GM12878 (cell line): ENCODE measurements at places on chromosomes 12 and 14.

DNA sequence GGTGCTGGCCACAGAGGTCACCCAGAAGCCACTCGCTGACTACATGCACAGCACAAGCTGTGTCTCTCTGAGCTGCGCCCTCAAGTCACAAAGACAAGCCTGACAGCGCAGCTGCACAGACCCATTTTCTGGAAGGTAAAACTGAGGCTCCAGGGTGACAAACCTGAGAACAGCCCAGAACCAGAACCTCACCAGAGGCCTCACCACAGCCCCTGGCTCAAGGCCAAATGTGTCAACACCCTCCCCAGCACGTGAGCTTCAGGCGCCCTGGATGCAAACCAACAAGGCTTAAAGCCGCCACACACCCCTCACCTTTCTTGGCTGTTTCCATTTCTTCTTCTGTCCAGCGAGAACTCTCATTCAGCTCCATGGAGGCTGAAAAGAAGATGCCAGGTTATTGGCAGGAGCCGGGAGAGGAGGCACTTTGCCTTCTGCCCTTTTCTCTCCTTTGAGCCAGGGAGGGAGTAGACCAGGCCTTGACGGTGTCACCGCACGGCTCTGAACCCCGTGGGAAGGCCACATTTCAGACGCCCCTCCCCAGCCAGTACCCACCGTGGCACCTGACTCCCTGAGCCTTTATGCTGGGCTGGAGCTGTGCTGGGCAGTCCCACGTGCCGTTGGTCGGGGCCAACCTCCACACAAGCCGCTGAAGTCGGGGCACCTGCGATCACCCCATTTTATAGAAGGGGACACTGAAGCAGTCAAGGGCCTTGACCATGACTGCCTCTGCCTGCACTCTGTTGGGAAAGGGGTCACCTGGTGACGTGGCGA, 103.1 kb downstream of the RFLNA start:
- no peak for DNase-seq
- no peaks in the 10 kb centered on the region for H3K27me3 ChIP-seq
- peaks cover 7% of the 10 kb centered on the region; the same call in 1 of the 2 replicates for H3K36me3 ChIP-seq
- no peak overlapping the region for H3K27ac ChIP-seq
- no peak overlapping the region for H3K4me3 ChIP-seq

DNA sequence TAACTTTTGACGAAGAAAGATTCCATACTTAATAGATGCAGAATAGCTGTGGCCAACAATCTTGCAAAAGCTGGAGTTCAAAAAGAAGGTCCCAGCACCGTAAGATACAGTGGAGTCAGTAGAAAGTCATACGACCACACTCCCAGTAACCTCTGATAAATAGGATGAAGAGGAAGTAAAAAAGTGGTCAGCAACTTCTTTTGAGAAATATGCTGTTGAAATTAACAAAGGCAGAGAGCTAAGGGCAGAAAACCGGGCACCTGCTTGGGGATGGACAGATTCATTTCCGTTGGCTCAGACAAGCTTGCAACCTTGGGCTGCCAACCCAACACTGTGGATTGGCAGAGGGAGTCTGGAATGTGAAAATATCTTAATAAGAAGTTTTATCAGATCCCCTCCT, 40.0 kb downstream of the BTG1 start:
- H3K4me3 ChIP-seq, result no peak overlapping the region
- no peak for DNase-seq
- H3K4me1 ChIP-seq, result no peaks in the 10 kb centered on the region
- no peak overlapping the region for H3K27ac ChIP-seq
- H3K36me3 ChIP-seq, result no peaks in the 10 kb centered on the region

DNA sequence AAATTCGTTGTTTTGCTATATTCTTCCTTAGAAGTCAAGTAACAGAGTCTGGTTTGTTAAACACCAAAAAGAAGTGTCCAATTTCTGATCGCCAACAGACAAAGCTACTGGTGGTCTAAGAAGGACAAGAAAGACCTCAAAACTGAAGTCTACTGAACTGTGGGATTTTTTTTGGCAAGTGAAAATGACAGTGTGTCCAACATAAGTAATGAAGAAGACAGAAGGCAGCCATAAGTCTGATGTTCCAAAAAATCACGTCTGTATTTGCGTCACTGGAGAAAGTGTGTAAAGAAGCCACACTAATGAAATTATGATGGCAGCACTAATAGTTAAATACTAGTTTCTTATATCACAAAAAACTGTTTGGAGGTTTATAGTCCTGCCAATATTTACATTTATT, 32.6 kb downstream of the WASHC3 start:
- H3K4me3 ChIP-seq, result no peak overlapping the region
- no peak overlapping the region for H3K27ac ChIP-seq
- no peak for DNase-seq
- no peaks in the 10 kb centered on the region for H3K4me1 ChIP-seq
- H3K27me3 ChIP-seq, result no peaks in the 10 kb centered on the region

- no peaks in the 10 kb centered on the region for H3K4me1 ChIP-seq
- H3K36me3 ChIP-seq, result no peaks in the 10 kb centered on the region
- DNase-seq, result no peak
- no peak overlapping the region for H3K4me3 ChIP-seq
- H3K27me3 ChIP-seq, result no peaks in the 10 kb centered on the region
- H3K27ac ChIP-seq, result no peak overlapping the region
Measured at GRCh38 chr14:50380455-50380854, 16.2 kb downstream of the CDKL1 start.

- no peak overlapping the region for H3K4me3 ChIP-seq
- no peaks in the 10 kb centered on the region for H3K36me3 ChIP-seq
- H3K27me3 ChIP-seq, result no peaks in the 10 kb centered on the region; the same call in none of the 2 replicates
- no peak for DNase-seq
- no peak overlapping the region for H3K27ac ChIP-seq
Measured at GRCh38 chr12:124282287-124282686, 12.6 kb upstream of the RFLNA start.

GRCh38 chr12:13376610-13377373, 180.3 kb downstream of the EMP1 start:
- H3K4me3 ChIP-seq, result no peak overlapping the region
- no peak overlapping the region for H3K27ac ChIP-seq
- H3K36me3 ChIP-seq, result no peaks in the 10 kb centered on the region
- no peaks in the 10 kb centered on the region for H3K27me3 ChIP-seq
- DNase-seq, result no peak

GRCh38 chr14:69055999-69056788, 77.1 kb upstream of the ACTN1 start:
- no peaks in the 10 kb centered on the region for H3K4me1 ChIP-seq
- no peak overlapping the region for H3K4me3 ChIP-seq
- H3K36me3 ChIP-seq, result peaks cover 30% of the 10 kb centered on the region; the same call in 1 of the 2 replicates
- DNase-seq, result no peak
- H3K27me3 ChIP-seq, result no peaks in the 10 kb centered on the region
